Activated CD4-positive, alpha-beta memory T cell treated with anti-CD3 and anti-CD28 coated beads, Interleukin-2, amount 10 ng/mL, durations not matched to agents 7 days and 5 days (primary cell): ENCODE measurements at places on chromosomes 2 and 18. TPM values are rescaled to one million over a fixed set of nuclear protein-coding genes. Genes with fewer than 3 reads are reported as not detected.

DNA sequence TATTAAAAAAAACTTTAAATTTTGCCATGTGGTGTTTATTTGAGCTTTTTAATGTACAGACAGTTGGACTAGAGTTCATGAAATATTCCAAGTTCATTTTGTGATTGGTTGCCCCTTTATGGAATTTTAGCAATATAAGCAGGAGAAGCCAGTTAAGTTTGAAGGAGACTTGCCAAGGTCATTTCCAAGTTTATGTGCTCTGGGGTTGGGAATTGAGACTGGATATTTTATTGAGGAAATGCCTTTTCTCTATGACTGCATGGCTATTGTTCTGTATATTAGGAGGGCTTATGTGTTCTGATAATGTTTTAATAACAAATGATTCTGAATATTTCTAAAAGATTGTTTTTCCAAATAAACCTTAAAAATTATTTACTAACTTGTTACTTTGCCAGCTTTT, 67.0 kb upstream of the TCF4 start:
- DNase-seq: no peak

TBR1 gene
- not detected for total RNA-seq

RESP18 gene
- total RNA-seq: not detected

METTL21A gene
- total RNA-seq: 15.7 TPM

DNA sequence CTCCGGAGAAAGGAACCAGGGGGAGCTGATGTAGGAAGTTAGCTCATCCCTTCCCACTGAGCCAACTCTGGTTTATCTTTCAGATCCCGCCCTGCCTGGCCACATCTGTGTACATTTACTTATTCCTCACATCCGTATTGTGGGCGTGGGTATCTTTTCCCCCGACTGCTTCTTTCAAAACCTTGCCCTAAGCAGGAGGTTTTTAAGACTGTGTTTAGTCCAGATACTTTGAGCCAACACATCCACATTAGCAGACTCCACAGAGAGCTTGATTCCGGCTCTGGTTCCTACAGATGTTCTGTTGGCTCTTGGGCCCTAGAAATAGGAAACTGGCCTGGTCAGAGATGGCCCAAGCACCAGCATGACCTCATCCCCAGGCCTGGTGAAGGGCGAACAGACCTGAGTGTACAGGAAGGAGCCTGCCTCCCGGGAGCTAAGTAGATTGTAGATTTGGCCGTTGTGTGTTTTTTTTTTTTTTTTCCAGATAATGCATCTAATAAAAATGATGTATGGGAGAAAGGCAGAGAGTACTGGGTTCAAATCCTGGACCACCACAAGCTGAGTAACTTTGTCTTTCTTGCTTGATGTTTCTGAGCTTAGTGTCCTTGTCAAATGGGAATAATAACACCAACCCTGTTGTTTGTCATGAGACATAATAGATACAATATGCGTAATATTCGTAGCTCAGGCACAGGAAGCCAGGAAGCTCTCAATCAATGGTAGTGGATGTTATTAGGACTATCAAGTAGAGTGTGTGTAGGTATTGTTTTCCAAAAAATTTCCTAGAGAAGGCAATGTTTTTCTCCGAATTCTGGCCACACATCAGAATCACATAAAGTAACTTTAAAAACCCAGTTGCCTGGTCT, 92.3 kb downstream of the PRKCE start:
- DNase-seq: no peak

DNA sequence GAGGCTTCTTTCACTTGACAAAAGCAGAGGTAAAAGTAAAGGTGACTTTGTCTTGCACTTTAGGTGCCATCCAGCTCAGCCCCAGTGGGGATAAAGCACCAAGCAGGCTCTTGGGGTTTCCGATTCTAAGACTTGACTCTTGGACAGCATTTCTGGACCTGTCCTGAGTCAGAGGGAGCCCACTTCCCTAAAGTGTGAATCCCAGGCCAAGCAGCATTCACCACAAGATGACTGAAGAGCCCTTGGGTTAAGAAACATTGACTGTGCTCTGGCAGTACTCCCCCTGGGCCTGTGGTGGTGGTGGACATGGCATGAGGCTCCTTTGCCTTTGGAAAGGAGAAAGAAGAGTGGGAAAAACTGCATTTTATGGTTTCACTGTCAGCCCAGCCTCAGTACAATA, 638.0 kb upstream of the VRK2 start:
- no peak for DNase-seq

ANKRD30BL gene
- total RNA-seq: not detected

STPG4 gene
- 0.13 TPM for total RNA-seq

- DNase-seq: peak; percentile 11
These were observed 4.1 kb upstream of the TMEM177 start for GRCh38 chr2:119674711-119675500.

GRCh38 chr2:70068119-70068518, 19.2 kb upstream of the PCBP1 start:
- DNase-seq: no peak

DNAJC5G gene
- total RNA-seq: not detected

- DNase-seq: no peak
These were observed 124.0 kb downstream of the KYNU start for GRCh38 chr2:143001501-143001900.

GRCh38 chr18:63700501-63700900, 2.3 kb upstream of the SERPINB11 start:
- no peak for DNase-seq

SLC4A5 gene
- 3.4 TPM for total RNA-seq

DUSP11 gene
- 29.6 TPM for total RNA-seq
